ENCODE measurements at places on chromosomes 4 and X.
A peak's percentile ranks its signal among the peaks of the same experiment; 100 is the strongest.

DNA sequence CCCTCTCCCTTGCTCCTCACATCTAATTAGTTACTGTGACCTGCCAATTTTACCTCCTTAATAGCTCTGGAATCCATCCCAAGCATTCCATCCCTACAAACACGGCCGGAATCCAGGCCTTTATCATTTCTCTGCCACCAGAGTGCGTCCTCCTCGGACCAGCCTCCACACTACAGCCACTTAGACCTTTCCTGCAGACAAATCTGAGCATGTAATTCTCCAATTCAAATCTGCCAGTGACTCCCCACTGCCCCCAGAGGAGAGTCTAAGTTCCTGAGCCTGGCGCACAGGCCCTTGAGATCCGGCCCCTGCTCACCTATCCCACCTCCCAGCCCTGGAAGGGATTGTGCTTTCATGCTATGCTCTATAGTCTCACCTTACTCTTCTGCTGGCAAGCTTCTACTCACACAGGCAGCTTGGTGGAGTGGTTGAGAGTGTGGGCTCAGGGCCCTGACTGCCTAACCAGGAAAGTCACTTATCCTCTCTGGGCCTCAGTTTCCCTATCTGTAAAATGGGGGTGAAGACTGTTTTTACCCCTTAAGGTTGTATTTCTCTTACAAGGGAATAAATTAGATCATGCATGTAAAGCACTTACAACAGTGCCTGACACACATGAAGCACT lies 31.2 kb downstream of the PJA1 start:
- DNase-seq: peak; percentile 23

- DNase-seq: no peak
Observed at GRCh38 chr4:121764702-121765367, at the start of gene SMIM43. TSS of gene SMIM43 (minus strand) at chr4:121765164. CDS start at chr4:121765105, 59 bp downstream.

- DNase-seq: peak; percentile 70
Observed at GRCh38 chr4:120331486-120332370, 265.1 kb upstream of the MAD2L1 start.

DNA sequence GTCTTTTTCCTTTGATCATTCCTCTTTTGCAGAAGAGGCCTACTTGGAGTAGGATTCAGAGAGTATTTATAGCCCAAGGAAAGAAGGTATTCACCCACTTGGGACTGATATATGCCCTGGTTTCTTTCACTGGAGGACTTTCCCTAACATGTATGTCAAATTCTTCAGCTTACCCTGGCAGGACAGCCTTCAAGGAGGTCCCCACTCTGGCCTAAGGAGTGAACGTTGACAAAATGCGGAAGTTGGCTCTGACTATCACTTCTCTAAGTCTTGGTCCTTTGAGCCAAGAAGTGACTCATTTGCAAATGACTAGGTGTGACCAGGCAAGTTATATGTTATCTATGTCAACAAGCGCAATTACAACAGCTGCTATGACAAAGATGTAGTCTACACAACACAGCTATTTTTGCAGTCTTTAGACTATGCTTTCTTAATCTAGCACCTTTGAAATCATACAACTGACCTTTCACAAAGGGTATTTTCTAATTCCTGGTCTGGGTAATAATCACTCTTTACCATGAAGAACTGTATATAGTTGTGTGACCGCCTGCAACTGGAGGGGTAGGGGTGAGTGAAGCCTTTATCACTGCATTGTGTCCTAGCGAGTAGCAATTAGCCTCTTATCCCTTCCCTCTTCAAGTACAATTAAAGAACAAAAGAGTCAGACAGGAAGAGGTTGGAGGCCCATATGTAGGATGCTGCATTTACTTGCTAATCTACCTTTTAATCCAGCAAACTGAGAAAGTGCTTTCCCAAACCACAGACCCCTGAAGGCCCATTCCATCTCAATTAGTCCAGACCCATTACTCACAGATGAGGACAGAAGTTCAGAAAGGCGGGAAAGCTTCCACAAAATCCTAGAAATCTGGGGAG lies 50.1 kb downstream of the RASGEF1B start:
- DNase-seq: peak; percentile 57

- no peak for DNase-seq
Observed at GRCh38 chr4:148573296-148573695, 131.1 kb upstream of the NR3C2 start.

GRCh38 chr4:176150356-176150682 lies 45.1 kb downstream of the SPATA4 start:
- DNase-seq: no peak

- no peak for DNase-seq
Observed at GRCh38 chrX:46588263-46588662, 14.7 kb downstream of the CHST7 start.

DNA sequence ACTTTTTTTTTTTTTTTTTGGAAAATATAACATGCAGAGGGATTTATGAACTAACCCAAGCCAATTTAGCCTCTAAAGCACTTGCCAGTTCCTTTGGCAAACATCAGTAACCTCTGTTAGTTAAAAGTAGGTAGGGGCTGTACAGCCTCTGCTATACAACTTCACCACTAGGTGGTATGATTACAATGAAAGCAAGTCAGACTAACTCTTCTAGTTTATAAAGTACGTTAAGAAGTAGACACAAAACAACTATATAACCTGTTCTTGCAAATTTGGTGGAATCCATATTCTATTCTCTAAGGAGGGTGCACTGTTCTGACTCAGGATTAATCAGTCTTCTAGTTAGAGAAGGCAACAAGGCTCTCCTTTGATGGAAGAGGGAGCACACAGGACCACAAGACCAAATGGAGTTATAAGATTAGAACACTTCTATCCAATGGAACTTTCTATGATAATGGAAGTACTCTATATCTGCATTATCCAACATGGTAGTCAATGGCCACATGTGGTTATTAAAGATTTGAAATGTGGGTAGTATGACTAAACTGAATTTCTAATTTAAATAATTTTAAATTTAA lies 12.8 kb downstream of the AIMP1 start:
- no peak for DNase-seq

GRCh38 chr4:39319676-39320075 lies 46.5 kb downstream of the RFC1 start:
- no peak for DNase-seq

GRCh38 chr4:156870131-156870530 lies 101.5 kb downstream of the PDGFC start:
- DNase-seq: no peak

DNA sequence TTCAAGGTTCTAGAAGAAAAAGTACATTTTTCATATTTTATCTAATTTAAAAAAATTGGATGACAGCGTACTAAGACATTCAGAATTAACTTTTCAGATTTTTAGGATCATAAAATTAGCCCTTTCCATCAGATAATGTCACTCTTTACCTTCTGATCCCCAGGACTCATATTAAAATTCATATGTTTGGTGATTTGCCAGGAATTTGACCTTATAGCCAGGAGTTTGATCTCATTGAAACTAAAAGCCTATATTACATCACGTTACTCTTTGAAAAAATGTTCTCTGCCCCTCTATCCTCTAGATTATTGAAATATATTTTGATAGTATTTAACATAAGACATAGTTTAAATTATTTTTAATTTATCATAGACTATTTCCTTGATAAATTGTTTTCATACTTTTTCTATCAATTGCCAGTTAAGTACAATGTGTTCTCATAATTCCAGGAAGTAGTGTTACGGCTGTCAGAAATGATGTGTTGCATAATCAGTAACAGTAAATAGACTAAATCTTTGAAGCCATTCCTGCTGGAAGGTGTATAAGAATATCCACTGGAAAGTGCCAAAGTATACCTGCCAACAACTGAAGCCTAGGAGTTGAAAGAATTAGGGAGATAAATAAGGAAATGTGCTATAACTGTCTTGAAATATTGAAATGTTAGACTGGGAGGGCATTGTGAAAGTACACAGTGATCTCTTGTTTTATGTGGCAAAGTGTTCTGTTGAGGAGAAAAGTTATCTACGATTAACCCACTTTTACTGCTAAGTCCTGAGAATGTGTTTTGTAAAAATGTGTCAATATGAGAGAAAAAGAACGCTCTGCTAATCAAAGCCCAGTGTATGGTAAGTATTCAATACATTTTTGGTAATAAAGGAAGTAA lies 32.9 kb upstream of the PDGFC start:
- DNase-seq: no peak

DNA sequence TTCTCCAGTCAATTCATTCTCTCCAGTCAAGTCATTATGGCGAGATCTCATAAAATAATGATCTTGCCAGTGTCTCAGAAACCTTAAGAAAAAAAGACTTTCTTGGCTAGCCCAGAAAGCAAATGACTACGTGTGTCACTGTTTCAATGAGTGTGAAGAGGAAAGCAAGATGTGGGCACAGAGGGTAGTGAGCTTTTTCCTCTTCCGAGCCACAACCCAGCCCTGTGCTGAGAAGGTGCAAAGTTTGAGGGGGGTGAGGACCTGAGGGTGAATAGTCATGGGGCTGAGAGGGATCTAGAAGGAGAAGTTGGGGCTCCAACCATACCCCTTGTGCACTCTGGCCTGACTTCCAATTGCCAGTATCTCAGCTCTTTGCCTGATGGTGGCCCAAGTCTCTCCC lies 85.6 kb upstream of the EGFL6 start:
- no peak for DNase-seq

GRCh38 chr4:6811165-6811564 lies 28.6 kb downstream of the KIAA0232 start:
- DNase-seq: peak; percentile 10

All from body of pancreas (tissue), 4 donors.